ENCODE measurements at places on chromosomes 7 and 10.

GRCh38 chr10:1216574-1217236, 160.5 kb downstream of the WDR37 start:
- no peak for DNase-seq

DNA sequence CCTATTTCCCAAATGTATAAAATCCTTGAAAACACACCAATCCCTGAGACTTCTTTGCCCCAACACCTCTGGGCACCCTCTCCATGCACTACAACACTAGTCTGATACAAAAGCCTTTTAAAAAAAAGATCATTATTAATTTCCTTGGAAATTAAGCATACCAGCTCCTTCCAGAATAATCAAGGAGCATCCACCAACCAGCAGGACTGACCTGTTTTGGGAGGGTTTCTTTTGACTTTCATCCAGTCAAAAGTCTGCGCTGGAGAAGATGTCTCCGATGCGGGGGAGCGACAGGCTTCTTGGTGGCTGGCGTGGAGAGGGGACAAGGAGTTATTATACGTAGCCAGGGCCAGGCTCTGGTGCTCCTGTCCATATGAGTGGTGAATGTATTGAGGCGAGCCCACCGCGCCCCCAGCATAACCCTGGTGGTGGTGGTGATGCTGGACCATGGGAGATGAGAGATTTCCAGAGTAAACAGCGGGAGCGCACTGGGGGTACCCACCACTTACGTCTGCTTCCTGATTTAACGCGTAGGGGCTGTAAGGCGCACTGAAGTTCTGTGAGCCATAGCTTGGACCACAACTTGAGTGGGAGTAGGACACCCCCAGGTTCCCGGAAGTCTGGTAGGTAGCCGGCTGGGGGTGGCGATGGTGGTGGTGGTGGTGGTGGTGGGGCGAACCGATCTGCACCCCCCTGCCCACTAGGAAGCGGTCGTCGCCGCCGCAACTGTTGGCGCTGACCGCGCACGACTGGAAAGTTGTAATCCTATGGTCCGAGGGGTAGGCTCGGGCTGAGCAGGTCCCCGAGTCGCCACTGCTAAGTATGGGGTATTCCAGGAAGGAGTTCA, 527 bp downstream of the HOXA1 start:
- no peak for DNase-seq

- no peak for DNase-seq
These were observed 165.3 kb downstream of the PAXIP1 start for GRCh38 chr7:154837622-154838021.

DNA sequence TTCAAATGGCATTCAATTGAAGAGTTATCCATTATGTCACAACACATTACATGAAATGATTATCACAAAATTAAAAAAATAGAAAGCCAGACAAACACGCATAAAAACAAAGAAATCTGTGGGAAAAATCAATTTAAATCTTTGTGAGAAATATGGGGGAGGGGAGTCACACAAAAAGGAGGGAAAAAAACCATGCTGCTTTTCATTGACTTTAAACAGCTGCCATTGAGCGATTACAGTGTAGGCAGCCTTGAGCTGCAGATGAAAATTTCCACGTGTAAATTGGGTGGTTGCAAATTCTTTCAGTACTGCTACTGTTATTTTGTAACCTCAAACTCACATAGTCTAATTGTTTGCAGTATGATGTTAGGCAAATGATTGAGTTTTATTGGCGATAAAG, 889.9 kb upstream of the PHF14 start:
- DNase-seq = no peak
